BE2C (cell line): ENCODE measurements at places on chromosomes 2 and 18.
A peak's percentile ranks its signal among the peaks of the same experiment; 100 is the strongest.

- no peak for DNase-seq
Measured at GRCh38 chr18:75016025-75016717, 192.8 kb downstream of the PTGR3 start.

GRCh38 chr2:60447943-60448342, 105.5 kb downstream of the BCL11A start:
- DNase-seq, result no peak

- no peak for DNase-seq
Measured at GRCh38 chr2:156657809-156658208, 221.6 kb downstream of the GPD2 start.

- no peak for DNase-seq
Measured at GRCh38 chr2:34307636-34308035, 708.5 kb upstream of the FAM98A start.

DNA sequence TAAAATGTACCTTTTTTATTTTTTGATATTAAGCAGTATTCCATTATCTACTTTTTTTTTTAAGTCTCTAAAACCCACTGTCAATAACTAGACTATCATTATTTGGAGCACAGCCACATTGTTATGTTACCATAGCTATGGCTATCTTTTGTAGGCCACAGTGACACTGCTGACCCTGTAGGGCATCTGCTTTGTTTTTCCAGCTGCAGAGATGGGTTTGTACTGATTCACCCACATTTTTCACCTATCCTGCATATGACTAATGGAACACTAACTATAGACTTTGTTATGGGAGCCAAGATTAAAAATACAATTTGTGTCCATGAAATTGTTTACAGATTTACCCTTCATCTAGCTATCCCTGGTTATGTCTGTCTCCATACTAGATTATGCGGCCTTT, 21.6 kb upstream of the OTX1 start:
- DNase-seq, result no peak

- DNase-seq, result no peak
Measured at GRCh38 chr2:164735309-164735919, 106.2 kb downstream of the COBLL1 start.

DNA sequence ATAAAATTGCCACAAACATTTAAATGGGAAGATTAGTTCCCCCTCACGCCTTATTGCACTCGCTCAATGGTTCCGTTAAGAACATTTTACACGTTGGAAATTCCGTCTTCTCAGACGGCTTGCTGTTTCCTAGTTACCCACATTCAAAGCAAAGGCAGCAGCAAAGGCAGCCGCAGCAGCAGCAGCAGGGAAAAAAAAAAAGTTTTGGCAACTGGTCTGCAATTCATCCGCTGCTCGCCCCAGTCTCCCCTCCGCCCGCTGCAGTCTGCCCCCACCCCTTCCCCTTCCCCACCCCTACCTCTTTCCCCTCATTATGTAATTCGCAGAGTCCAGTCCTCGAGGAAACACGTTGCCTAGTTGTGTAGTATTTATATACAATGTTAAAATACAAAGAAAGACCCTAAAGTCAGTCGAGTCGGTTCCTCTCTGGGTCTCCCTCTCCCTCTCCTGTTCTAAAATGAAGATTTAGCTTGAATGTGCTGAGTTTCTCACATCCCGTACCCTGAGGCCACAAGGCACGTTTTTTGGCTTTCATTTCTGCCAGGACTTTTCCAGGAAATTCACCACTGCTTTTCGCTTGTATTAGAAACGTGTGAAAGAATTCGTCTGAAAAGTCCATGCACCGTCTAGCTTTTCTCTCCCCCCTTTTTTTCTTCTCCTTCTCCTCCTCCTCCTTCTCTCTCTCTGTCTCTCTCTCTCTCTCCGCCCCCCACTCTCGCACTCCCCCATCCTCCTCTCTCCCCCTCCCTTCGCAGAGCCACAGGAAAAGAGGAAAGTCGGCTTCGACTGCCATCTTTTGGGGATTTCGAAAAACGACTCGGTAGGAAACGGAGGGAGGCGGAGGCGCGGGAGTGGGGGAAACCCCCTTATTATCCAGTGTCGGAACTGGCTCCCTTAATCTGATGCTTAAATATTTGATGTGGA, 140.0 kb downstream of the MEIS1 start:
- peak; percentile 67 for DNase-seq

DNA sequence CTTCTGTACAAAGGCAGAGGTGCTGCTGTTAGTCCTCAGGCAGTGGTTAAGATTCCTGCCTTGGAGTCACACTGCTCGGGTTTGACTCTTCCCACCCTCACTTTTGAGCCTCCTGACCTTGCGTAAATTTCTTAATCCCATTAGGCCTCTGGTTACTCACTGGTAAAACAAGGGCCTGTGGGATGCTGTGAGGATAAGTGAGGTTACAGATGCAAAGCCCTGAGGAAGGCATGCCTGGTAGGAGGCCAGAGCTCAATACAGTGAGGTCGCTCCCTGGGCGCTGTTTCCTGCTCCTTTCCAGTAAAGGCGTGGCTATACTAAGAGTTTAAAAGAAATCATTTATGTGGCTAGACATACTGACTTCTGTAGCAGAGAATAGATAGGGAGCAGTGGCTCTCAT, 127.5 kb upstream of the TMEM200C start:
- DNase-seq, result no peak

DNA sequence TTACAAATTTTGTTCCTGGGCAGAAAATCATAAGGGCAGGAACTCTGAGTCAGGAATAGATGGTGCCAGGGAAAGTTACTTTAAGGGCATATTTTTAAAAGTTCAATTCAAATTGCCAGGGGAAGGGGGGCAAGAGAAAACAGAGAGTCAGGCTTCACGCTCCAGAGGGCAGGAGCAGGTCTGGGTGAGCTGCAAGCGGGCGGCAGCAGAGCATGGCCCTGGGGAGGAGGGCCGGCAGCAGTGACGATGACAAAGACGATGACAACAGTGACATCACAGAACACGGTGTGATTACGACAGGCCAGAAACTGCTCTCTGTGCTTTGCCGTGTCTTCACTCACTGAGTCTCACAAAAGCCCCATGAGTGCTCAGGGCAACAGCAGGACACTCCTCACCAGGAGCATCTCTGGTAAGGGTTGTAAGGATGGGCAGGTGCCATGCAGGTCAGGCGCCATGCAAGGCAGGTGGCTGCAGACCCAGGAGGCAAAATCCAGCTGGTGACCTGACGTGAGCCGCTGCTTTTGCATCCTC, 23.3 kb downstream of the CHST10 start:
- peak; percentile 67 for DNase-seq

- DNase-seq, result no peak
Measured at GRCh38 chr2:234252772-234253171, 202.3 kb downstream of the SPP2 start.

DNA sequence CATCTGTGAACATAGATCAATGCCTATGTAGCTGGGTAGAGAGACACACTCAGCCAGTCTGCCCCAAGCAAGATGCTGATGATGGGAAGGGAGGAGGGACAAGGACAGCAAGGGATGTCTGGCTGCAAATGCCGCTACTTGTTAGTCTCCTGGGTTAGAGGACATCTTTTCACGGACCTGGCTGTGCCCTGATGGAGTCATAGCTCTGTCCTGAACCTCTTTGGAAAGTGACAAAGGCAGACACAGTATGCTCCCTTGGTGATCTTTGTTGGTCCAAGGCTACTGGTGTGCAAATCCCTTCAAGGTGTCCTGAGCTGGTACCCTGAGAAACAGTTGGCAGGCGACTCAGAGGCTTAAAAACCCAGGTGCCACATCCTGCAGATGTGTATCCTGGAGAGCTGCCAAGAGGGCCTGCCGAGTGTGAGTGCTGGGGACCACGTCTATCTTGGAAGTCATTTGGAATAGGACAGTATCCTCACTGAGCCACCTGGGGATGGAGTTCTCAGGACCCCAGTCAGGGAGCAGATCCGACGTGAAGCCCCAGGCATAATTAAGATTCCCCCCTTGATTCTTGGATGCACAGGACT, 10.8 kb downstream of the FOSL2 start:
- DNase-seq, result peak; percentile 56

- no peak for DNase-seq
Measured at GRCh38 chr2:54063967-54064535, 51.4 kb upstream of the ACYP2 start.

GRCh38 chr2:156589381-156590079, 153.4 kb downstream of the GPD2 start:
- DNase-seq, result no peak

GRCh38 chr2:7593360-7593759, 676.1 kb downstream of the RNF144A start:
- DNase-seq, result no peak

DNA sequence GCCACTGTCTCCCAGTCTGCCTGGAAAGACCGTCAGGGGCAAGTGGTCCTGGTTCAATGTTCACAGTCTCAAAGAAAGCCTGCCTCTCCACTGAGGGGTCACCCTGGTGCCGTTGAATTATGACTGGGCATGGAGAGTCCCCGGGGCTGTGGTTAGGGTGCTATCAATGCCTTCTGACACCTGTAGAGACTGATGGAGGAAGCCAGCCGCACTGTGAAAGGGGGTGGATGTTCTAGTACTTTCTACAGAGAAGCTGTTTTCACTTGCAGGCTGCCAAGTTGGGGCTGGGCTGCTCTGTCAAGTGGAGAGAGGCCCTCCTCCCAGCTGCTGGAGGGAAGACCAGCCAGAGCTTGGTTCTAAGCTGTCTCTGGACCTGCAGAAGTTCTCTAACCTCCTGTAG, 80.5 kb downstream of the BCL2L11 start:
- DNase-seq, result no peak

DNA sequence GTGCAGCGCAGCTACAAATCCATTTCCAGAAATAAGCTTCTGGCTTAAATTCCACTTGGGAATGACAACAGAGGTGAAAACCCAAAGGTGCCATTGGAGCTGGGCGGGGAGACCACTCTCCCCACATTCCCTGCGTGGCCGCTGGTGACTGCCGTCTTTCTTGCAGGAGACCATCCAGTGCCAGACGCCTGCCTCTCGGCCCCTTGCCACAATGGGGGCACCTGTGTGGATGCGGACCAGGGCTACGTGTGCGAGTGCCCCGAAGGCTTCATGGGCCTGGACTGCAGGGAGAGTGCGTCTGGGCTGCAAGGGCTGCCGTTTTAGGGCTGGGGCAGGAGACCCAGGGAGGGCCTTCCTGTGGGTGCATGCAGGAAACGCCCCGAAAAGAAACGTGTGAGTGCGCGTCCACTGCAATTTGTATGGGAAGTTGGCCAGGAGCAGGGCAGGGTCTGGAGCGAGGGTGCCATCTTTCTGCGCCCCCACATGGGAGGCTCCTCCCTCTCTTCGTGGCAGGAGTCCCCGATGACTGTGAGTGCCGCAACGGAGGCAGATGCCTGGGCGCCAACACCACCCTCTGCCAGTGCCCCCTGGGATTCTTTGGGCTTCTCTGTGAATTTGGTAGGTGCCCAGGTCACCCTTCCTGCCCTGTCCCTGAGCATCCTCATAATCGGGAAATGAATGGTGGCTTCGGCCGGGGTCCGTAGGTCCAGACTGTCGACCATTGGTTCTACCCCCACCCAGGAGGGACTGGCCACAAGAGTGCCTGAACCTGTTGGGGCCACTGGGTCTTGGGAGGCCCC, 49.9 kb downstream of the SNED1 start:
- no peak for DNase-seq

GRCh38 chr2:201126308-201127151, 10.6 kb downstream of the CFLAR start:
- no peak for DNase-seq

GRCh38 chr2:215637651-215638050, 201.8 kb upstream of the FN1 start:
- DNase-seq, result no peak

DNA sequence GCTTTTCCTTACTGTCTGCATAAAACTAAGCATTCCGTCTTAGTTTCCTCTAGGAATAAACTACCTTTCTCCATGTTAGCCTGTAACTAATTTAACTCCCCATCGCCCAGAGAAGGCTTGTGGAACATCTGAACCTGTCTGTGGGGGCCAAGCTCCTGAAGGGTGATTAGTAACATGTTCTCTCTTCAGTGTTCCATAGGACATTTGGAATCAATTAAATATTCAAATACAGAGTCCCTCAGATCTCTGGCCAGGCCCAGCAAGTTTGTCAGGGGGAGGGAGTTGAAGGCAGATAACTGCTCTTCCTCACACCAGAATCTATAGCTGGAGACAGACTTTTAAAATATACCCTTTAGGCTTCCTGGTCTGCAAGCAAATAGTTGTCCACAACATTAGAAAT, 8.8 kb downstream of the RDH14 start:
- no peak for DNase-seq

DNA sequence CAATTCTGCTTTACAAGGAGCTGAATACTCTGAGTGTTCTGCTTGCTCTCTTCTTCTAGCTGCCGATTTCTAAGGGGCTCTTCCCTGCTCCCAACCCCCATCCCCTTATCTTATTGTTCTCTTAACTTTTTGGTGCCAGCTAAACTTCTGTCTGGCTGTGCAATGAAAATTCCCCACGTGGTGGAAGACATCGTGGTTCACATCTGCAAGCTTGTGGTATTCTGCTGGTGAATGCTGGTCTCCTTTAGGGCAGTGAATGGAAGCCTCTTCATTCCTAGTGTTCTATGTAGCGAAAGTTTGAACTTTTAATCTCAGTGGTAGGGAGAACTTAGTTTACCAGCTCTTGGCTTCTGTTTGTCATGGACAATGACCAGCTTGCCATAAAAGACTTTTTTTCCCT, 406.0 kb upstream of the ZEB2 start:
- no peak for DNase-seq

- DNase-seq, result no peak
Measured at GRCh38 chr2:70823249-70823648, 2.9 kb upstream of the CLEC4F start.

DNA sequence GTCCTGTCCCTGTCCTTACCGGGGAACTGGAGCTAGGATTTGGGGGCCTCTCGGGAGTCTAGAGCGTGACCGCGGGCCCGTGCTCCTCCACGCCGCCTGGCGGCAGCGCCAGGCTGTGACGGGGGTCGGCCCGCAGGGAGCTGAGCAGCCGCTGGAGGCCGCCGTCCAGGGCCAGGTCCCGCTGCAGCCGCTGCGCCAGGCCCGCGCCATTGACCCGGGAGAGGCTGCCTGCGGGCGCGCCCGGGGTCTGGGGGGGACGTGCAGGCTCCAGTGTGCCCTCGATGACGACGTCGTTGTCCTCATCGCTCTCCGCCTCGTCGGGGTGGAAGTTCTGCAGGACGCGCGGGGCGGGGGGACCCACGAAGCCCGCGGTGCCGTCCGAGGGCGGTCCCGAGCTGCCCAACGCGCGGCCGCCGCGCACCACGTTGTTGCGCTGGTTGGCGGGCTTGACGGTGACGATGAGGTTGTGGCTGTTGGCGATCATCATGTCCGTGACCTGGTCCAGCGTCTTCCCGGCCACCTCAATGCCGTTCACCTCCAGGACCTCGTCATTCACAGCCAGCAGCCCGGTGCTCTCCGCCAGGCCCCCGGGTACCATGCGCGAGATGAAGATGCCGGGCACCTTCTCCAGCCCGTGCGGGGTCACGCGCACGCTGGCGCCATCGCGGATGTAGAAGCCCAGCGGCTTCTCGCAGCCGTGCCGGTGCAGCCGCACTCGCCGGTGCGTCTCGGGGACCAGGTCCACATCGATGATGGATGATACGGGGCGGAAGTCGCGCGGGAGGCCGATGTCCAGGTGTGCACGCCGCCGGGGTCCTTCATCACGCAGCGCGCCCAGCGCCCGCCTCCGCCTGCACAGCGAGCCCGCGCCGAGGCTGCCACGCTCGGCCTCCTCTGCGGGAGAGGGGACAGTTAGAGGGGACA, 50.9 kb downstream of the ADNP2 start:
- DNase-seq, result no peak

- DNase-seq, result no peak
Measured at GRCh38 chr2:181678861-181679543, 1.3 kb downstream of the NEUROD1 start.
